Stomach (tissue), 19 donors: ENCODE measurements at places on chromosomes 3 and 15. TPM values are rescaled to one million over a fixed set of nuclear protein-coding genes. Genes with fewer than 3 reads are reported as not detected.
A peak's percentile ranks its signal among the peaks of the same experiment; 100 is the strongest.

GRCh38 chr3:10876661-10877060 lies 60.6 kb downstream of the SLC6A11 start:
- no peak overlapping the region for H3K27ac ChIP-seq
- DNase-seq = no peak
- no peak overlapping the region for H3K4me3 ChIP-seq
- H3K4me1 ChIP-seq = no peaks in the 10 kb centered on the region
- no peaks in the 10 kb centered on the region for H3K27me3 ChIP-seq
- no peaks in the 10 kb centered on the region for H3K36me3 ChIP-seq

GRCh38 chr3:108062051-108062450 lies 28.8 kb downstream of the CD47 start:
- no peaks in the 10 kb centered on the region for H3K27me3 ChIP-seq
- H3K4me3 ChIP-seq = no peak overlapping the region
- no peak overlapping the region for H3K27ac ChIP-seq
- H3K36me3 ChIP-seq = peaks cover 38% of the 10 kb centered on the region
- no peak for DNase-seq

GRCh38 chr3:194928227-194928626 lies 242.5 kb downstream of the FAM43A start:
- H3K4me3 ChIP-seq = no peak overlapping the region
- no peaks in the 10 kb centered on the region for H3K27me3 ChIP-seq
- H3K36me3 ChIP-seq = no peaks in the 10 kb centered on the region
- DNase-seq = no peak
- peaks cover 14% of the 10 kb centered on the region for H3K4me1 ChIP-seq
- H3K27ac ChIP-seq = no peak overlapping the region

DNA sequence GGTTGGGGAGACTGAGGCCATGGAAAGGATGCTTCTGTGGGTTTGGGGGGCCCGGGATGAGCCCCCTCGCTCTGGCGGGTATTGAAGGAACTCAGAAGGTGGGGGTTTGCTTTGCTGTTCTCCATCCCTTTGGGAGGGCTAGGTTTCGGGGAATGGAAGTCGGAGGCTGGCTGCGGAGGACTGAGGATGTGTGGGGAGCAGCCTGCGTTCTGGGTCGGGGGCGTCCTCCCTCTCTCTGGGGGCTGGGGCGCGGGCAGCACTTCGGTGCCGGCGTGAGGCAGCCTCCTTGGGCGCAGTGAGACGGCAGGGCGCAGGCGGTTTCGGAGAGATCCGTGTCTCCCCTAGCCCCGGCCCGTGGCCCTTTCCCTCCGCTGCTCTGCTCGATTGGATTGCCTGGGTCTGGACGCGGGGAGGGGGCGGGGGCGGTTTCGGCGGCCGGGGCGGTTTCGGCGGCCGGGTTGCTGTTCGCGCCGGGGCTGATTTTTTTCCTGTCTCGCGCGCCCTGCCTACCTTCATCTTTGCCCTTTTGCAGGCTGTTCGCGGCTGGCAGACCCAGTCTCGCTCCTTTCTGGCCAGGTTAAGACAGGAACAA lies 1.4 kb downstream of the PTPRG start:
- no peaks in the 10 kb centered on the region for H3K27me3 ChIP-seq
- DNase-seq = peak; percentile 75
- H3K4me1 ChIP-seq = peaks cover 34% of the 10 kb centered on the region
- H3K36me3 ChIP-seq = no peaks in the 10 kb centered on the region
- H3K4me3 ChIP-seq = peak overlapping the region; percentile 70
- peak overlapping the region; percentile 95 for H3K27ac ChIP-seq

- H3K27me3 ChIP-seq = no peaks in the 10 kb centered on the region
- no peak for DNase-seq
- H3K36me3 ChIP-seq = no peaks in the 10 kb centered on the region
- no peak overlapping the region for H3K4me3 ChIP-seq
Observed at GRCh38 chr15:44319385-44319784, 30.9 kb downstream of the GOLM2 start.

GRCh38 chr15:53296603-53297002 lies 462.9 kb downstream of the WDR72 start:
- H3K27me3 ChIP-seq = no peaks in the 10 kb centered on the region
- no peaks in the 10 kb centered on the region for H3K4me1 ChIP-seq
- H3K4me3 ChIP-seq = no peak overlapping the region
- H3K36me3 ChIP-seq = no peaks in the 10 kb centered on the region
- no peak for DNase-seq

DNA sequence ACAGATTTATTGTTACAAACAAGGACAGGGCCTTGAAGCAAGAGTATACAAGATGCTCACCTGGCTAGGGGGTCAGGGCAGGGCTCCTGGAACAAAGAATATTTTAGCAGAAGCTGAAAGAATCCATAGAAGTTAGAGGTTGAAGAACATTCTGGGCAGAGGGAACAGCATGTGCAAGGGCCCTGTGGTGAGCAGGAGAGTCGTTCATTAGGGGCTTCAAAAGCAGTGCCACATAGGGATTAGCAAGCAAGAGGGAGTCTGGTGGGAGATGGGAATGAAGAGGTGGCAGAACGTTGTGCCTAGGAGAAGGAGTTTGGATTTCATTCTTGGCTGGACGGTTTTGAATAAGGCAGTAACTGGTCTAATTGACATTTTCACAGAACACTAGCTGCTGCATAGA lies 22.9 kb downstream of the DNAJB8 start:
- H3K4me3 ChIP-seq = no peak overlapping the region
- no peaks in the 10 kb centered on the region for H3K36me3 ChIP-seq
- H3K4me1 ChIP-seq = no peaks in the 10 kb centered on the region
- H3K27me3 ChIP-seq = no peaks in the 10 kb centered on the region

- no peaks in the 10 kb centered on the region for H3K27me3 ChIP-seq
- no peak for DNase-seq
- H3K4me3 ChIP-seq = no peak overlapping the region
- H3K36me3 ChIP-seq = no peaks in the 10 kb centered on the region
- no peaks in the 10 kb centered on the region for H3K4me1 ChIP-seq
Observed at GRCh38 chr3:117874028-117874690, 1160.5 kb downstream of the IGSF11 start.

MUC13 gene
- 16.5 TPM for total RNA-seq

DNA sequence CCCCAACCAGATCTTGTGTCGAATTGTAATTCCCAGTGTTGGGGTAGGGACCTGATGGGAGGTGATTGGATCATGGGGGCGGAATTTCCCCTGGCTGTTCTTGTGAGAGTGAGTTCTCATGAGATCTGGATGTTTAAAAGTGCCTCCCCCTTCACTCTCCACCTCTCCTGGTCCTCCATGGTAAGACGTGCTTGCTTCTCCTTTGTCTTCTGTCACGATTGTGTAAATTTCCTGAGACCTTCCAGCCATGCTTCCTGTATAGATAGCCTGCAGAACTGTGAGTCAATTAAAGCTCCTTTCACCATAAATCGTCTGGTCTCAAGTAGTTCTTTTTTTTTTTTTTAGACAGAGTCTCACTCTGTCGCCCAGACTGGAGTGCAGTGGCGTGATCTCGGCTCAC lies 42.3 kb downstream of the NR1D2 start:
- H3K4me1 ChIP-seq = no peaks in the 10 kb centered on the region
- DNase-seq = no peak
- no peaks in the 10 kb centered on the region for H3K36me3 ChIP-seq
- no peak overlapping the region for H3K4me3 ChIP-seq

DNA sequence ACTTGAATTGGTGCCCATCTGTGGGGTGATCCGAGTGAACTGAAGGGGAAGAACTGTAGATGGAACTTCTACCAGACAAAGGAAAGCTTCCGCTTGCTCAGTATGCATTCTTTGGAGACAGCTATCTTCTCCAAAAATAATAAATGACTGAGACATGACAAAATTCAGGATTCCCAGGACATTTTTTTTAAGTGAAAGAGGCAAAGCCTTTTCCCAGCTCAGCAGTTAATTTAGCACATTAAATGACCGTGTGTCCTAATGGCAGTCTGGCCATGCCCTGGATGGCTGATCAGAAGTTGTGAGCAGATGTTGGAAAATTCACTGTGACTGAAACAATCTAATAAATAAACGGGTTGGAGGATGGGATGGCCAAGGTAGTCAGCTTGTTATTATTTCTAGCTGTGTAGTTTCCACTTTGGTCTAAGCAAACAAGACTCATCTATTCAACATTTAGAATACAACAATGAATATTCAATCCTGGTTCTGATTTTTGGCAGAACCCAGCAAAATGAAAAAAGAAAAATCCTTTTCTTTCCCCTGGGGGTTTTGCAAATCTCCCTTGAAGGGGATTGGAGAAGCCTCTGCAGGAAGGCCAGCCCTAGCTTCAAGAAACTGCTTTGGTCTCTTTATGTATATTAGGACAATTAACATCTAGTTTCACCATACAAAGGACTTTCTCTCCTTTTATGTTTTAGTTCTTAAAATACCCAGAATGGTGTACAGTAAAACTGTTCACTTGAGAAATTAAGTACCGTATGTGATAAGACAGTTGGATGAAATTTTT lies 540.9 kb upstream of the MDFIC2 start:
- H3K4me3 ChIP-seq = no peak overlapping the region
- H3K36me3 ChIP-seq = no peaks in the 10 kb centered on the region
- no peaks in the 10 kb centered on the region for H3K27me3 ChIP-seq
- H3K27ac ChIP-seq = no peak overlapping the region

DNA sequence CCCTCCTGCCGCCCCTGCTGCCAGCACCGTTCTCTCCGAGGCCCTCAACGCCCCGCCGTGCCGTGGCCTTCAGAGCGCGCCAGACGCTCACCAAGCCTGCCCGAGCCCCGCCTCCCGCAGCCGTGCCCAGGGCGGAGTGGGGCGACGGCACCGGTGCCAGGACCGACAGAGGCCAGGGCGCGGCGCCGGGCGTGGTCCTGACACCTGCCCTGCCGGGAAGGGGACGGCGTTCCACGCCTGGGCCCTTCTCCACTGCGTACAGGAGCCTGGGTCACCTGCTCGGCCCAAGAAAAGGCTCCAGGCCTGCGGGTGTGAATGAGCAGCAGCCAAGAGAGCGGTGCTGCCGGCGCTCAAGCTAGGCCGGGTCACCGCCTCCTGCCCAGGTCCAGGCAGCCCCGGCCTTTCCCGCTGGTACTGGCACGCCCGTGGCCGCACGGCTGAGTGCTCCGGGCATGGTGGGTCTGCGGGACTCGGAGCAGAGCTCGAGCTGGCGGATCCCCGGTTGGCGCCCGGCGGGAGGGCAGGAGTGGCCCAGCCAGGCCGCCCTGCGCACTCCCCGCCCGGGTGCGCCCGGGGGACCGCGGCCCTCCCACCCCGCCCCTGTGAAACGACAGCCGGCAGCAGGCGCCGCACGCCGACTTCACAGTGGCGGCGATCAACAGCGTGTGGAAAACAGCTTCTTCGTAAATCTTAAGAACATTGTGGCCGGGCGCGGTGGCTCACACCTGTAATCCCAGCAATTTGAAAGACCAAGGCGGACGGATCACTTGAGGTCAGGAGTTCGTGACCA lies 4.2 kb downstream of the OCA2 start:
- peak overlapping the region; percentile 69 for H3K27ac ChIP-seq
- peak; percentile 80 for DNase-seq
- H3K4me3 ChIP-seq = peak overlapping the region; percentile 61
- peaks cover 46% of the 10 kb centered on the region for H3K4me1 ChIP-seq

GRCh38 chr3:182979674-182980191 lies 605 bp downstream of the DCUN1D1 start:
- DNase-seq = no peak
- no peaks in the 10 kb centered on the region for H3K36me3 ChIP-seq
- H3K27me3 ChIP-seq = no peaks in the 10 kb centered on the region
- H3K4me3 ChIP-seq = peak overlapping the region; percentile 95
- peaks cover 14% of the 10 kb centered on the region for H3K4me1 ChIP-seq

GRCh38 chr3:187066228-187066995 lies 72.9 kb downstream of the RPL39L start:
- DNase-seq = peak; percentile 30
- H3K27me3 ChIP-seq = no peaks in the 10 kb centered on the region
- peaks cover 29% of the 10 kb centered on the region for H3K4me1 ChIP-seq
- H3K27ac ChIP-seq = peak overlapping the region; percentile 66
- no peak overlapping the region for H3K4me3 ChIP-seq
- peaks cover 7% of the 10 kb centered on the region for H3K36me3 ChIP-seq

DNA sequence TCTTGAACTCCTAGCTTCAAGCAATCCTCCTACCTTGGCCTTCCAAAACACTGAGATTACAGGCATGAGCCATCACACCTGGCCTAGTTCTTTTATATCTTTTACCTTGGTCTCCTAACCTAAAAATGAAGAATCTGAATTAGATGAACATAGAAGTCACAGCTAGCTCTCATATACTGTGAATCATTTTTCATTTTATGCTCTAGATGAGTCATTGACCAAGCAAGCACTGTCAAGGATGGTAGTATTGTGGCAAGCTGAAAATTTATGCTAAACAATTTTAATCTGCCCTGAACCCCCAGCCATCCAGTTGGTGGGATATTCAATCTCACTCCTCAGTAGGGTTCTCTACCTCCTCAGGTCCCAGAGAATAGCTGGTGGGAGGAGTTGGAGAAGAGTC lies 48.3 kb upstream of the DNAJC13 start:
- no peaks in the 10 kb centered on the region for H3K36me3 ChIP-seq
- H3K4me3 ChIP-seq = no peak overlapping the region
- no peaks in the 10 kb centered on the region for H3K4me1 ChIP-seq
- DNase-seq = no peak
- H3K27ac ChIP-seq = no peak overlapping the region

SLC28A2 gene
- 4.9 TPM for total RNA-seq

DNA sequence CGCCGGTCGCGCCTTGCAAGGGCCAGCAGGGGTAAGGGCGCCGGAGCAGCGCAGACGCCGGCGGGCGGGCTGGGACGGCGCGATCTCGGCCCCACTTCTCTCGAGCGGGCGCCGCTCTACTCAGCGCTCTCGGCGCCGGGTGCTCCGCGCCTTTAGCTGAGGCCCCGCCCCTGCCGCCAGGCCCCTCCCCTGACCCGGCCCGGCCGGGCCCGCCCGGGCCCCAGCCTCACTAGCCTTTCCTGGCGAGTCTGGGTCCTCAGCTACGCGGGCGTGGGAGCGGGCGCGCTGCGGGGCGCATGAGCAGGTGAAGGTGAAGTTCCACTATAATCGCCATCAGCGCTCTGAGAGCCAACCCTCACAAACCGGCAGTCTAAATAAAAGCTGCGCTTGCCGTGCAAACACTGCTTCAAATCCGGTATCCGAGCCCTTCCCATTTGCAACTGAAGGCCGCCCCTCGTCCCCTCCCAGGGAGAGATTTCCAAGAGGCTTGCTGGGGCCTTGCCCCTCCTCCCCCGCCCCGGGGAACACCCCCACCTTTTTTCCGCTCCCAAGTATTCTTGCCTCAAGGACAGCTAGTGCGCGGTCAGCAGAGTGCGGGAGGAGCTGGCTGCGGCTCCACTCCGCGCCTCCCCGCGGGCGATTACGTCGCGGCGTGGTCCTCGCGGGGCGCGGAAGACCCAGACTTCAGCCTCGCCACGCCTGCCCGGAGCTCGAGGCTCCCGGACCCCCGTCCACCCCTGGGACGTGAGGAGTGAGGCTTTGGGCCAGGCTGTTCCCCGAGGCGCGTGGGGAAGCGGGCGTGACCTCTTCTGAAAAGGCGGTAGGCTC lies at the start of gene RPP25:
TSS of gene RPP25 (minus strand) at position 125 of the 828 bp plus-strand sequence. CDS start 189 bp downstream, outside the sequence.
- peak; percentile 88 for DNase-seq
- H3K27me3 ChIP-seq = no peaks in the 10 kb centered on the region
- peak within 1 kb of the TSS; percentile 56 for H3K4me3 ChIP-seq
- H3K36me3 ChIP-seq = no peaks in the 10 kb centered on the region
- H3K27ac ChIP-seq = peak within 1 kb of the TSS; percentile 95
- peaks cover 46% of the 10 kb centered on the region for H3K4me1 ChIP-seq

CAMKV gene
- total RNA-seq = not detected
